ENCODE measurements at places on chromosomes 7 and 10. TPM values are rescaled to one million over a fixed set of nuclear protein-coding genes. Genes with fewer than 3 reads are reported as not detected.

TRRAP gene
- 31.2 TPM for total RNA-seq

DNAJC12 gene
- 0.29 TPM for total RNA-seq

ACSM6 gene
- not detected for total RNA-seq

MLXIPL gene
- total RNA-seq, result not detected

Measured in placental pericyte (primary cell).